Skin of body (tissue), 3 donors: ENCODE measurements at places on chromosomes 11 and 22. TPM values are rescaled to one million over a fixed set of nuclear protein-coding genes. Genes with fewer than 3 reads are reported as not detected.

DNA sequence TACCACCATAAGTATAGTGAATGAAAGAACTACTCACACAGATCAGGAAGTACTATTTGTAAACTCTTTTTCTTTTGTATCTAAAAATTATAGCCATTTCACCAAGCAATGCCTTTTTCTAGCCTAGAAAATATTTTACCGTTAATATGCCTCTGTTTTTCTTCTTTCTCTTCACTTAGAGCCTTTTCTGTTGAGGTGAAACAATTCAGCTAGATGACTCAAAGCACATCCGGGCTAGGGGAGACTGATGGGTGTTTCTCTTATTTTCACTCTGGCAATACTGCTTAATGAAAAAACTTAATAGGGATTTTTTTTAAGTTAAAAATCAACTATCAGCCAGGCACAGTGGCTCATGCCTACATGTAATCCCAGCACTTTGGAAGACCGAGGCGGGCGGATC, 93.3 kb downstream of the SGSM3 start:
- no peak for DNase-seq

- DNase-seq: no peak
Measured at GRCh38 chr11:68370211-68371111, 58.1 kb downstream of the LRP5 start.

The CD151 gene
- 70.8 TPM for total RNA-seq

GRCh38 chr11:13135385-13136271, 126.5 kb downstream of the RASSF10 start:
- DNase-seq: no peak

GRCh38 chr11:101797335-101797734, 117.5 kb upstream of the CEP126 start:
- DNase-seq: no peak

DNA sequence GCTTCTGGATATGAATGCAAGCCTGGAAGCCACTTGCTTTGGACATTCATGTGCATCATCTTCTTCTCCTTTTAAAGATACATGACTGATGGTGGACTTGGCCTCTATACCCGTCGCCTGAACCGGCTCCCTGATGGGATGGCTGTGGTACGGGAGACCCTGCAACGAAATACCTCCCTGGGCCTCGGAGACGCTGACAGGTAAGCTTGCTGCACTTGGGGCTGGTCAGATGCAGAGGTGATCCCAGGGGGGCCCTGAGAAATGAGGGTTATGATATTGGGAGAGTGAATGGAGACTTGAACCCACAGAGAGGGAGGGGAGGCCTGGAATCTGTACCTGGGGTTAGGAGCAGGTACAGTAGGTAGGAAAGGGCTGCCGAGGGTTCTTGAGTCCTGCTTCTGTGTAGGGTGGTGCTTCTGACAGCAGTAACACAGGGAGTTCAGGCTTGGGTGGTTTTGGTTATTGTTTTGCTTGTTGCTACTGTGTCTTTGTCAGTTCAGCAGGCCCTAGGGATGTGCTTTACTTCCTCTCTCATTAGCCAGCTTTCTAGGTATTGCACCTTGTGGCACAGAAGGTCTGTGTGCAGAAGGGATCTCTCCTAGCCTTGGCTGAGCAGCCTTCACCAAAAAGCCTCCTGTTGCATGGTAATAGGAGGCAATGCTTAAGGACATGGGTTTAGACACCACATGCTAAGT, 176.1 kb downstream of the DBX1 start:
- DNase-seq: no peak

- DNase-seq: no peak
Measured at GRCh38 chr11:66652651-66653050, 14.1 kb downstream of the RBM4 start.

The GRIK4 gene
- 0.39 TPM for total RNA-seq

GRCh38 chr11:73137944-73138274, 4.2 kb downstream of the FCHSD2 start:
- no peak for DNase-seq

- no peak for DNase-seq
Measured at GRCh38 chr11:3796801-3797328, 489 bp downstream of the NUP98 start.

DNA sequence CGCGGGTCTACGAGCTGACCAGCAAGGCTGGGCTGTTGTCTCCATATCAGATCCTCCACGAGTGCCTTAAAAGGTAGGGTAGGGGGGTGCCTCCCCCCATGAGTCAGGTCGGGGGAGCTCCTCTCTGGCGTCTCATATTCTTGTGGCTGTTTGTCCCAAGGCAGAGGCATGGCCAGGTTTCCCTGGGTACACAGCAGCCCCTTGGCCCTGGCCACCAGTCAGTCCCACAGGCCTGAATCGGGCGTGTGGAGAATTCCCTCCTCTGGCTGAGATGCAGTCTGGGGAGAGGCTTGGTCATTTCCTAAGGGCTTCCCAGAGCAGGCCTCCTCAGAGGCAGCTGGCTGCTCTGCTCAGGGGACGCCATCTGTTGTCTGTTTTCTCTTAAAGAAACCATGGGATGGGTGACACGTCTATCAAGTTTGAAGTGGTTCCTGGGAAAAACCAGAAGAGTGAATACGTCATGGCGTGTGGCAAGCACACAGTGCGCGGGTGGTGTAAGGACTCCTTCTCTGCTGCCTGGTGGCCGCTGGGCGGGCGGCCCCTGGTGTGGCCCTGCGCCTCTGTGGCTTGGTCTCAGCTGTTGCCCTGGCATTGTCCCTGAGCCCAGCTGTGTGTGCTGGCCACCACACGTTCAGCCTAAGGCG, 9.6 kb upstream of the RANBP1 start:
- DNase-seq: no peak
